NK-92 treated with Interleukin-12 subunit alpha and Interleukin-12 subunit beta, amount 100 ng/mL, for 24 hours (cell line): ENCODE measurements at places on chromosomes 5 and 9.

- no peak for DNase-seq
These were observed 30.0 kb downstream of the RAPGEF1 start for GRCh38 chr9:131709771-131710431.

GRCh38 chr5:65674749-65675148 is 47.2 kb downstream of the SGTB start:
- DNase-seq: no peak

DNA sequence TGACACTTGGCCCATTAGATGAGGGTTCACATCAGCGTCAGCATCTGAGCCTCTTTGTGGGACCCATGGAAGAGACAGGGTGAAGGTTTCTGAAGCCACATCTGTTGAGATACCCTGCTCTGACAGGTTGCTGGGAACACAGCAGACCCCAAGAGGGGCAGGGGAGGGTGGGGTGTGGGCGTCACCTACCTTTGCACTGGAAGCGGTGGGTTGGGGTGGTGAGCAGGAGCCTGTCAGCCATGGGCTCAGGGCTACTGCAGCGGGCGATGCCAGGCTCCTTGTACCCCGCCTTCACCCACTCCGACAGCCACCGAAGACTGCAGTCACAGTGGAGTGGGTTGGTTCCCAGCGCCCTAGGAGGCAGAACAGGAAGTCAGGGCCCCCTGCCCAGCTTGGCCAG is 131.5 kb upstream of the PANK3 start:
- DNase-seq: no peak

- DNase-seq: no peak
These were observed 12.3 kb upstream of the SUSD1 start for GRCh38 chr9:112187404-112187803.

DNA sequence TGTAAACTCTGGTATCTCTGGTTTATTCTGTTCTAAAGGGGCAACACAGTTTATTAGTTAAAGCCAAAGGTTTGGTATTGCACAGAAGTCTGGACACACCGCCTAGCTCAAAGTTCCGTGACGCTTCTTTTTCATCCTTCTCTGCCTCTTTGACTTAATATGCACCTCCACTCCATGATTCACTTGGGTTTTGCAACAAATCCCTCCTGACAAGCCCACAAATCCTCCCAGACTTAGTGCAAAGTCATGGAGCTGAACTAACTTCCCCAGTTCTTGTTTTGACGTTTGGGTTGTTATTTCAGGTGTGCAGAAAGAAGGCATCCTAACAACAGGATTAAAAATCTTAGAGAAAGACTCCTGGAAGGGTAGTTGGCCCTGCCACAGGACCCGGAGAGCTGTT is 441.6 kb upstream of the DMAC1 start:
- no peak for DNase-seq

DNA sequence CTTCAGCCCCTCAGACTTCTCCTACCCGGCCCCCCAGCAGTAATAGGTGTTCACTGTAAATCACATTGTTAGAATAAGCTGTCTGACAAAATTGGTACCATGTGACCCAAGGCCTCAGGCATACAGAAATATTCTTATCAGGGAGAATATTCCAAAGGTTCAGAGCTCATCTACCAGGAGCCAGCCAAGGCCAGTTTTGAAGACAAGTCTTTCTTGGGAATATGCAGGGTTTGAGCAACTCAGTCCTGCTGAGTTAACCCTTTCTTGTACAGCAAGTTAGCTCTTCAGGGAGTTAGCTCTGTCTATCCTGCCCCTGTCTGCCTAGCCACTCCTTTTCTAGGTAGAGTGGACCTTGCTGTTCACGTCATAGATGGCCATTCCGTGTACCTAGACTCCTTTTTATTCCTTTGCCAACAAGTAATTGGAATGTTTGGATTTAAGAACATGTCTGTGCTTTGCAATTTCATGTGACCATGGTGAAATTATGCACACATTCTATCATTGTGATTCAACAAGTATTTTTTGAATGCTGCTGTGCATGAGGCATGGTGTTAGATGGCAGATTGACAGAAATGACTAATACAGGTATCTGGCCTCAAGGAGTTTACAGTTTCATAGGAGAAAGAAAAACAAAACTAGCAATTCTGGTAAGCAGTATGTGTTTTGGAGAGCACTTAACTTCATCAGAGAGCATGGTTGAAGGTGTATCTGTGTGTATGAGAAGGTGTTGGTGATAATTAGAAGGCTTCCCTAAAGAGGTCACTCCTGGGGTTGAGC is 22.6 kb downstream of the TGFBR1 start:
- DNase-seq: no peak

DNA sequence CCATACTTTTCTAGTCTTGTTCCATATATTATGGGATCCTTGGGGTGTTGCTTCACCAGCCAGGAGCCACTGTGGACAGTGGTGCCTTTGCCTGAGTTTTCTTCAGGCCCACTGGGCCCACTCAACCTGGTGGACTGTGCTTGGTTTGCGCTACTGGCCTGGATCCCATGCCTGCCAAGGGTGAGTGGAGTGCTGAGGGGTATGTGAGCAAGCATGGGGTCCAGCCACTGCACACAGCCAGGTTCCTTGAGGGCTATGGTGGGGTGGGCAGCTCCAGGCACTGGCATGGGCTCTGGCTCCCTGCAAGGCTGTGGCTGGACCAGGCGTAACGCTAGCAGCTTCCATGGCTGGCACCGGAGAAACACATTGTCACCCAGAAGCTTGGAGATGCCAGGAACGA is 13.2 kb upstream of the PRR16 start:
- DNase-seq: no peak

- no peak for DNase-seq
These were observed 88.7 kb upstream of the ELL2 start for GRCh38 chr5:96050273-96050880.

DNA sequence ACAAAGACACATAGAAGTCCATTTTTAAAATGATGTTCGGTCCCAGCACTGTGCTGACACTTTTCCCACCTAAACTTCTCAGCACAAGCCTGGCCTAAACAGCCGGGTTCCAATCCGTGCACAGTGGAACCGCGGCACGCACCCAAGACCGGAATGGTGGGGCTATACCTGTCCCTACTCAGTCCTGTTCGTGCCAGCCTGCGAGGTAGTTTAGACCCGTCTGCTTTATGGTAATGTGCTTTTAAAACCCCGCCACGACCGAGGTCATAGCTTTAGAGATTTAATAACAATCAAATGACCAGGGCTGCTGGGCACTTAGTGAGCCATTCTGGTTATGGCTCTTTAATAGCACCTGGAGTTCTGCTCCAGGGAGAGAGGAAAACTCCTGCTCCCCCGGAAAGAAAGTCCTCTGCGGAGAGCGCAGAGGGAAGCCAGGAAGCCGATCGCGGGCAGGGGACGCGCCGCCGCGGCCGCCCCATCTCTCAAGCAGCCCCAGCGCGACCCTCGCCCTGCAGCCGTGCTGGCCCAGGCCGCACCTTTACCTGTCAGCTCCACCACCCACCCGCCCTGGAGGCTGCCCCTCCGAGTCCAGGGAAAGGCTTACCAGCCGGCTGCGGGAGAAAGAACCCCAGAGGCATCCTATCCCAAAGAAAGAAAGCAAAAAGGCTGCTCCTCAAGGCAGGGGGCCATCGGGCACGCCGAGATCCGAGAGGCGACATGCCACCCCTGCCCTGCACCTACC is 511 bp downstream of the ARL15 start:
- no peak for DNase-seq

DNA sequence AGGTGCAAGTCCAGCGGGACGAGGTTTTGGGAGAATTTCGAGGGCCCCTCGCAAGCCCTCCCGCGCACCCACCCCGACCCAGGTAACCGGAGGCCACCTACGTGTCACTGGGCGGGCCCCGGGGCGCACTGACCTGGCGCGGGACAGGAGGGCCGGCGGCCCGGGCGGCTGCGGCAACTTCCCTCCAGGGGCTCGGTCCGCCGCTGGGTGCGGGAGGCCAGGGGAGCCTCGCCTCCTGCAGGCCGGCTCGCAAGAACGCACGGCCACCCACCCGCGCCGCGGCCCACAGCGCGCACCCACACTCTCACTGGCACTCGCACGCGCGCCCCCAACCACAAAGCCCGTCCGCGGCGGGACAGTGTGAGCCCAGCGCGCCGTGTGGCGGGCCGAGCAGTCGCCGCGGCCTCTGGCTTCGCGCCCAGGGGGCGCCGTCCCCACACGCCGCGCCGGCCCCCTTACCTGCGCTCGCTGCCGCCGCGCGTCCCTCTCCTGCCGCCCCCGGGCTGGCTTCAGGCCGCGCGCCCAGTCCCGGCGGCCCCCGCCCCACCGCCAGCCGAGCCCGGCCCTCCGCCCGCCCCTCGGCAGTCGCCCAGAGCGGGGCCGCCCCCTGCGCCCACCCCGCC is 451 bp downstream of the LPAR1 start:
- no peak for DNase-seq

DNA sequence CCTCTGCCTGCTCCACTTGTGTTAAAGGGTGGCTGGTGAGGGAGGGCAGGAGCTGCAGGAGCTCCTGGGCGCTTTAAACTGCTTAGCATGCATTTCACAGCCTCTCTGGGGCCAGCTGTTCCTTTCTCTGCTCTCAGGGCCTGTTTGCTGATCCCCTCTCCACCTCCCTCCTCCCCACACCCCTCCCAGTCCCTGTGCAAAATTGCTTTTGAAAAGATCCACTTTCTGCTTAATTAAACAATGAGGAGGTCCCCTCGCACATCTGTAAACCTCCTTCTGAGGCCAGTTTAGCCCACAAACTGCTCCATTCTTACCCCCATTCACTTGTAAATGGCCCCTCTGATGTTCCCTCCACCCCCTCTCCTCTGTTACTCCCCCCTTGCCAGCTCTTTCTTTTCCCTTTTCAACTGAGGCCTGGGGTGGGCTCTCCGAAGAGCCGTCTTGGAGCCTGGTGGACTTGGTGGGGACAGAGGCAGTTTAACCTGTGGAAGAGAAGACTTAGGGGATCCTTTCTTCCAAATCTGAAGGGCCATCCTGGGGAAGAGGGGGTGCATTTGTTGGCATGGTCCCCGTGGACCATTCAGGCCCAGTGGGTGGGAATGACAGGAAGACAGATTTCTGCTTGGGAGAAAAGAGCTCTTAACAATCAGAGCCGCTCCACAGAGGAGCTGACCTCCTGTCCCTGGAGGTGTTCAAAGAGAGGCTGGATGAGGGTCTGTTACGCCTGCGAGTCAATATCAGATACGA is 12.0 kb downstream of the URM1 start:
- DNase-seq: no peak

DNA sequence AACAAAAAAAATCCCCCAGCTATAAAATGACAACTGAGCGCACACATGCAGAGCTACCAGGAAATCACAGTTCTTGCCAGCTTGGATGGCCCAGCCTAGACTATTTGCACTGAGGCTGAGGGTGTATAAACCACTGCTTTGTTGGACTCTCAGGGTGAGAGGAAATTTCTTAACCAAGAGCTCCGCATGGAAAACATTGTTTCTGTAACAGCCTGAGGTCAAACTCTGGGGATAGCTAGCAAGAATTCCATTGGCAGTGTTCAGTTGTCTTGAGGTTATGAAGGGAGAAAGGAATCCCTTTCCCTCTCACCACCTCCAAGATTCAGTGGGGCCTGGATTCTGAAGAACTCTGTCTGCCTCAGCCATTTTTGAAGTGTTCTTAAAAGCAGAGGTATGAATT is 360.0 kb downstream of the OSTF1 start:
- no peak for DNase-seq

DNA sequence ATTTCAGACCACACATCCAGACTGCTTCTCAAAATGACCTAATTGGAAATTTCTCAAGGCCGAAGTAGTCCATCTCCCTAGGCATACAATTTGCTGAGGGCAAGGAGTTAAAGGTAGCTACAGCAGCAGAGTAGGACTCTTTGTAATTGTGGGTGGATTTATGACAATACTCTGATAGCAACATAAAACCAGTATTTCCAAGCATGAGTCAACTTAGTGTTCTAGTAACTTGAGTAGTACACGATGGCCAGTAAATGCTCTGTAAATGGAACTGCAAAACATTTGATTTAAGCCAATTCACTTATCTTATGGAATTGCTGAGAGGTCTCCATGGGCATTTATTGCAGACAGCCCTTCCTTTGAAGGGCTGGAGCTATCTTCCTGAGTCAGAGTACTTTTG is 352.2 kb downstream of the PLK2 start:
- no peak for DNase-seq

- no peak for DNase-seq
These were observed 52.2 kb downstream of the HSD17B3 start for GRCh38 chr9:96249746-96250145.

GRCh38 chr9:69885474-69885929 is 64.9 kb downstream of the CFAP95 start:
- DNase-seq: no peak

GRCh38 chr9:37909326-37909725 is 5.4 kb upstream of the SLC25A51 start:
- no peak for DNase-seq

- DNase-seq: no peak
These were observed 154.9 kb downstream of the FAM174A start for GRCh38 chr5:100690036-100690560.

DNA sequence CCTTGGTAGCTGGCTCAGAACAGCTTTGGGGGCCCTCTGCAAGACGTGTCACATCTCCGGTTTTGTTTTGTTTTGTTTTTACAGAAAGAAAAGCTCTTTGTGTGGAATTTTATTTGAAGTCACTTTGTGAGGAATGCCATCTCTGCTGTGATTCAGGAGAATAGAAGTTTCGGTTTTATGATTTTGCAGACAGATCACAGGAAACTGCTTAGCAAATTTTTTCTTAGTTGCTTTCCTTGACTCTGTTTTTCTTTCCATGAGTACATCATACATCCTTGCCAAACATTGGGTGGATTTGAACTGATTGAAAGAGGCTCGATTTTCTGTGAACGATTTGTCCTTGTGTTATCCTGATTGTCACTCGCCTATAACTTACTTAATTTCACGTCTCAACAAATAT is 5.1 kb downstream of the SEMA5A start:
- DNase-seq: no peak

DNA sequence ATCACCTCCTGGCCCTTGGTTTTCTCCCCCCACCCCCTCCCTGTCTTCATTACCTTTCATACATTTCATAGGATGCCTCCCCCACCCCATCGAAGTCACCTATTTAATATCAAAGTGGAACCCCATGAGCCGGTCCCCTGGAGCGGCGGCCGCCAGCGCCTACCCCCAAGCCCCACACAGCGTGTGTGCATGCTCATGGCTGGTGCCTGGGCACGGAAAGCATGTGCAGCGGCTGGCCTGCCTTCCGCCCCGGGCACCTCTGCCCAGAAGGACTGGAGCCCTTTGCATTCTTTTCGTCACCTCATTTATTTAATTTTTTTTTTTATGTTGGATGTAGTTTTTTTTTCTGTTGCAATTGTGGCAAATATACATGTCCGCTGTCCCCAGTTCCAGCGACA is 116.2 kb downstream of the WNK2 start:
- no peak for DNase-seq

- DNase-seq: no peak
These were observed 151.1 kb upstream of the TAS2R1 start for GRCh38 chr5:9781275-9781674.

GRCh38 chr5:135242866-135243555 is 156.0 kb downstream of the MACROH2A1 start:
- DNase-seq: no peak
